Stimulated activated CD4-positive, alpha-beta T cell treated with anti-CD3 and anti-CD28 coated beads, Interleukin-4, amount 100 ng/mL, for 4 hours (primary cell): ENCODE measurements at places on chromosomes 7 and 10.

DNA sequence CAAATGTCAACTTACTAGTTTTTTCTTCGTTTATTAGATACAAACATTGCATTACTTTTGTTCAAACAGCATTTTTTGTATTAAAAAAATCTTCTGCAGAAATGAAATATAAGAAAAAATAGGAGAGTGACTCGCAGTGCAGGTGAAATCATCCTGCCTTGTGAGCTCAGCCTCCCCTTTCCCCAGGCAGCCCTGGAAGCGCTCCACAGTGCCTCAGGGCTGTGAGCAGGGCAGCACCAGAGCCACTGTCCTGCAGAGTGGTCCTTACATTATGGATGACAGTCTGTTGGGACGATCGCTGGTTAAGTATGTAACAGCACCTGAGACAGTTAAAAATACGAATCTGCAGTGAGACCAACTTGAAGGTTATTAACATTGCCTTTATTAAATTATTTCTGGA lies 695.4 kb upstream of the POM121L12 start:
- DNase-seq: no peak

GRCh38 chr10:28411648-28412047 lies 108.8 kb upstream of the MPP7 start:
- DNase-seq: no peak

DNA sequence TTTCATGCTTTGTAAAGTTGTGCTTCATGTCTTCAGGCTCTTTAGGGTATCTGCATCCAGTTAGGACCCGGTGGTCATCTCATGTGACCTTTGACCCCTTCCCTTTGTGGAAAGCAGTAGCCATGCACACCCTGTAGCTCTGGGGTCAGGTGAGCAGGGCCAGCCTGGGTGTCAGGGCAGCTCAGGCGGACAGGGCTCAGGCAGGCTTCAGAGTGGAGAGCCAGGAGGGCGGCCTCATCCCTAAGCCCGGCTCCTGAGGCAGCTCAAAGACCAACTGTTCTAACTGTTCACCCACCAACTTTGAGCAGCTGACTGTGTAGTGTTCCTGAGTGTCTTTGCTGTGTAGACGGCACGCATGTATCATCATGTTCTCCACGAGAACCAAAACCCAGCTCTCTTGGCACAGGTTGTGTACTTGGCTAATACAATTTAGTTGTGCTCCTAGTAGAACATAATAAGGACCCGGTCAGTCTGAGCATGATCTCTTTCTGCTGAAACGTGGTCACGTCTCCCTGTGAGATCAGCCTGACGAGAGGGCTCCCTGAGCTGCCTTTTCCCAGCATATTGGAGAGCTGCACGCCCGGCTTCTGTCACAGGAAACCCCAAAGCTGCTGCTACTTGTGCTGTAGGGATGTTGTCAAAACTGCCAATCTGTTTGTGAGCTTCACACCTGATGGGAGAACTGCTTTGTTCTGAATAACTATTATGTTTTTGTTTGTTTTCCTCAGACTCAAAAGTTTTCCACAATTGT lies 30.0 kb downstream of the EEPD1 start:
- no peak for DNase-seq

DNA sequence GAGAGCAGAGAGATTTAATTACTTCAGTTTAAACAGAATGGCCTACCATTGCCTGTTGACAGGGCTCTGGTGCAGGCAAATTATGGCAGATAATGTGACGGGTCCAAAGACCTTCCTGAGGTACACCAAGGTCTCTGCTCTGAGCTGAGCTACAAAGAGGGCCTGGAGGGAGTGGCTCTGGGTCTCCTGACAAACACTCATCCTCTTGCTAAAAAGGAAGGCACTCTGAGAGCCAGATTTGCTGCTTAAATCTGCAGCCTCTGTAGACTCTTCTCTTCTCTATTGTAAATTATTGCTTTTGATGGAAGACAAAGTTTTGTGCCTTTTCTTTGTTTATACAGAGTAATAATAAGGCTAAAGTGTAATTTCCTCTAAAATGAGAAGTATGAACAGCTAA lies 529.5 kb upstream of the FZD8 start:
- DNase-seq: no peak

DNA sequence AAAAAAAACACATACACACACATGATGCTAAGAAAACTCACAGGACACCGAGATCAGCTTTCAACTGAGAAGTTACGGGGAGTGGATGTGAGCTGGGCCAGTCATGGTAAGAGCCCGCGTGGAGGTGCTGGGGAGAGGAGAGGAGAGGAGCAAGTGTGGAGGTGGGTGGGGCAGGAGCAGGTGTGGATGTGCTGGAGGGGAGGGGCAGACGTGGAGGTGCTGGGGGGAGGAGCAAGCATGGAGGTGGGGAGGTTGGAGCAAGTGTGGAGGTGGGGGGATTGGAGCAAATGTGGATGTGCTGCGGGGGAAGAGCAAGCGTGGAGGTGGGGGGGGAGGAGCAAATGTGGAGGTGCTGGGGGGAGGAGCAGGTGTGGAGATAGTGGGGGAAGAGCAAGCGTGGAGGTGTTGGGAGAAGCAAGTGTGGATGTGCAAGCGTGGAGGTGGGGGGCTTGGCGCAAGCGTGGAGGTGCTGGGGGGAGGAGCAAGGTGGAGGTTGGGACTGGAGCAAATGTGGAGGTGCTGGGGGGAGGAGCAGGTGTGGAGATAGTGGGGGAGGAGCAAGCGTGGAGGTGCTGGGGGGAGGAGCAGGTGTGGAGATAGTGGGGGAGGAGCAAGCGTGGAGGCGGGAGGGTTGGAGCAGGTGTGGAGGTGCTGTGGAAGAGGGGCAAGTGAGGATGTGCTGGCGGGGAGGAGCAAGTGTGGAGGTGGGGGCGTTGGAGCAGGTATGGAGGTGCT lies 24.5 kb upstream of the NCAPG2 start:
- no peak for DNase-seq

DNA sequence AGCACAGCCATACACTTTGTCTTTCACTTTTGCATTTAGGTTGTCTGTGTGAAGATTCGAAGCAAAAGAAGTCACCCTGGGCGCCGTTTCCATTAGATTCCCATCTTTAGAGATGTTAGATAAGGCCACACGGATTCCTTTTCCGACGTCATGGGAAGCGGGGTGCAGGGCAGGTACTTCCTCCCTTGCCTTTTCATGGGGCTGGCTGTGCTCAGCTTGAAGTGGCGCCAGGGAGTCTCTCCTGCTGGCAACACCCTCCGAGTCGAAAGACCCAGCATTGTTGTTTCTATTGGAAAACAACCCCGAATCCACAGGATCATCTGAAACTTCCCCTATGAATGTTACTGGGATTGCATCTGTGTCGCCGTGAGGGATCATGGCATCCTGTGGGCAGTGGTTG lies 246.4 kb upstream of the GRB10 start:
- DNase-seq: no peak

- DNase-seq: no peak
Measured at GRCh38 chr7:20343941-20344340, 13.2 kb downstream of the ITGB8 start.

DNA sequence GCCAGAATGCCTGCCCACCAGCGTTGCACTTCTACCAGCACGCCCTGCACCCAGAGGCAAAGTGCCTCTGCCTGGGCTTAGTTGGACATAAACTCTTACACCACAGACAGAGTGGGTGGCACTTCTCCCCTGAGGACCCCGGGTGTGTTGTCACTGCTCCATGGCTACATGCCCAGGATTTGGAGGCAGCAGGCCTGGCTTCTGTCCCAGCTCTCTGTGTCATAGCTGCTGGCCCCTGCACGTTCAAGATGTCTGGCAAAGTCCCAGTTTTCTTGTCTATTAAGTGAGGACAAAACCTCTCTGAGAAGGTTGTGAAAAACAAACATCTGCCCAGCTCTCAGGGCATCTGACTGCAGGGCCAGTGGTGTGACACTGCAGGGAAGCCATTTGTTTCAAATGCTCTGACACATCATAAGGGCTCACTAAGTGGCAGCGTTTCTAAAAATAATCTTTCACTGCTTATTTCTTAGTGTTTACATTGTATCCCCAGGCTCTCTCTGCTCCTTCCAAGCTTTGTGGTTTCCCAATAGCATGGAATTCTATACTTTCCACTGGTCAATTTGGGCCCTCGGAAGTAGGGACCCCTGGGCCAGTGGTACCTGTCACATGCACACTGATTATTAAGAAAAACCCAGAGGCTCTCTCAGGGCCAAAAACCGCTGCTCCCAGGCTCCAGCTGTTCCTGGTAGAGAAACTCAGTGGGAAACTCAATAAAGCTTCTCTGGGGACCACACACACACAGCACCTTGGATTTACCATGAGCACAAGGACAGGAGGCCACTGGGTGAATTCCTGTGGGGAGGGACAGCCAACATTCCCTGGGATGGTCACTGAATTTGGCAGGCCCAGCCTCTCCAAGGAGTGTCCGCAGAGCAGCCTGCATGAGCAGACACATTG lies 86.2 kb upstream of the ANLN start:
- DNase-seq: no peak

DNA sequence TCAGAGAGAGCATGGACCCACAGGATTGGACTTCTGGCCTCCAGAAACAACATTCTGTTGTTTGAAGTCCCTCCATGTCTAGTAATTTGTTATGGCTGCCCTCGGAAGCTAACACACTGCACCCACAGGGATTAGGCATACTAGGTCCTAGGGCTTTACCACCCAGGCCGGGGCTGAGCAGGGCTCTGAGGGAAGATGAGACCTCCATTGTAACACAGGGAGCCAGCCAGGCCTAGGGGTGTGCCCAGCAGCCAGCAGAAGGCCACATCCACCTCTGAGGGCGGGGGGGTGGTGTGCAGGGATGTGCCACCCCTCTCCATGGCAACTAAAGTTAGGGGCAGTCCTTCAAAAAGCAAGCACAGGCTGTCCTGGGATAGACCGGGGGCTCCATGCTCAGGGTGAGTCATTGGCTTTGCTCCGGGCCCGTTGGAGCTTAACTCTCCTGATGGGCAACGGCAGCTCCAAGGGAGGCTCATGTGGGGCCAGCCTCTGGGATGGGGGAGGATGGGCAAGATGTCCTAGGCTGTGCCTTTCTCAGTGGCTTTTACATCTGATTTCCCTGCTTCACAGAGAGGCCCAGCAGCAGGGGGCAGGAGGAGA lies 96.6 kb upstream of the GPR26 start:
- no peak for DNase-seq

- no peak for DNase-seq
Measured at GRCh38 chr7:131933751-131934289, 377.4 kb upstream of the PODXL start.

GRCh38 chr10:81820418-81820817 lies 54.6 kb upstream of the NRG3 start:
- DNase-seq: no peak

GRCh38 chr7:29332042-29332811 lies 137.7 kb downstream of the CHN2 start:
- DNase-seq: no peak

DNA sequence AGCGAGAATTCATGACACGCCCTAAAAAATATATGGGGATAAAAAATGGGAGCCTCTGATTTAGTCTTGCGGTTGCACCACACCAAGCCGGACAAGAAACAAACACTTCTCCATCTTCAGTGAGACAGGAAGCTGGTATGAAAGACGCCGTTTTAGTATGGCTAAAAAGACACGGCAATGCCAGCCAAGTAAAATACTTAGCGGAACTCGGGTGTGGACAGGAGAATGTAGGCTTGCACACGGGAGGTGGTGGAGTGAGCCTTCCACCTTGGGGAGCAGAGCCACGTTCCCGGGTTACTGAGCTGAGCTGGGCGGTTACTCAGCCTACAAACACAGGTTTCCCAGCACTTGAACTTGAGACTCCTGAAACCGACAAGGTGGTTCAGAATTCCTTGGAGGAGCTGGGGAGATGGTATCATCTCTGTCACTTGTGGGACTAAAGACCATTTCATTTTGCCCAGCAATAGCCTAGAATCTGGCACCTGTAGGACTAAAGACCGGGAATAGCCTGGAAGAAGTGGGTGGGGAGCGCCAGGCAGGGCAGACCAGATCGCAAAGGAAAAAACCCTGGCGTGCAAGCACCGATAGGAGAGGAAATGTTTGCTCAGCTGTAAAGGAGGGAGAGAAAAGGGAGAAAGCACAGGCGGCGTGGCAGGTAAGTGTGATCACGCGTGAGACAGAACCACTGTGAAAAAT lies 34.8 kb upstream of the SEPHS1 start:
- no peak for DNase-seq

GRCh38 chr7:27116962-27117886 lies 13.3 kb downstream of the HOXA4 start:
- no peak for DNase-seq

DNA sequence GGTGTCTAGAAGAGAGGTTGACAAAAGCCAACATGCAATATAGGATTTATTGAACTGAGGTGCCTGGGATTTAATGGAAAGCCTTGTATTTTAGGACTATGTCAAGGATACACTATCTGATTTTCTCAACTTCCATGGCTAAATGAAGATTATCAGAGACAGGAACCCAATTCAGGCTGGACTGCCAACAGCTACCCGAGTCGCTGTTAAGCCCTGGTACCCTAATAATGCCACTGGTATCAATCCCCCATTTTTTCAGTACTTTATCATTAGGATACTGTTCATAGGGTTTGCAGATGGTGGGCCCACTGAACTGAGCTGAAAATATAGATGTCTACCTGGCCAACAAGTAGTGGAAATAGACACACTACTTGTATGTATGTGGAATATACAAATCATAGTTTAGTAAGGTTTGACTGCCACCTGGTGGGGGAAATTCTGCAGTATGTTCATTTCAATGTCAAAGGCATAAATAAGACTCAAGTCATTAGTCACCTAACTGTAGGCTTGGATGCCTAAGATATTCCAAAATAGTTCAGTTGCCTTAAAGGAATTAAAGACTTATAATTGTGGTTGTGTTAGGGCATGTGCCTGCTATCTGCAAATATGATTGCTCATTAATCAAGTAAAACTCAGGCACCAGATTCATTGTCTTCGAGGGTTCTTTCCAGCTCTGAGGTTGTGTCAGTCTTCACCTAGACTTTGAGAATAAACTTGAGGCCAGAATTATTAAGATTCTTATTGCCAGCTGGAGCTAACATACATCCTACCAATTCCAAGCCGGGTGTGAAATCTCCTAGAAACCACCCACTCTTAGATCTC lies 34.1 kb upstream of the NOBOX start:
- DNase-seq: no peak

- no peak for DNase-seq
Measured at GRCh38 chr7:68733219-68734153, 864.8 kb upstream of the AUTS2 start.

DNA sequence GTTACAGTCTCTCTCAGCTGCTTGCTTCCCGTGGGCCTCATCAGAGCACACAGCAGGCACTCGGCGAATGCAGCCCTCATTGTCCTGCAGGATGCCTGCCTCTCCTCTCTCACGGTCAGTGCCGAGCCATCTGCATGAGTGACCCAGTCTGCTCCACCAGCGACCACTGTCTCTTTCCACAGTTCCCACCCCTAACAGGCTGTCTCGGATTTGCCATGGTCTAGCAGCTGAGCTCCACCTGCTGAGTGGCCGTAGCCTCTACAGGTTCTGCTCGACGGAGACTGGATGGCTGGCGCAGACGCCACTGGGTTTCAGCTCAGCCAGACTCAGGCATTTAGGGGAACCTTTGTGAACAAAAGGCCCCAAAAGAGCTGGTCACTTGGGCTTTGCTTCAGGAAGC lies 209.4 kb upstream of the FOXK1 start:
- no peak for DNase-seq

DNA sequence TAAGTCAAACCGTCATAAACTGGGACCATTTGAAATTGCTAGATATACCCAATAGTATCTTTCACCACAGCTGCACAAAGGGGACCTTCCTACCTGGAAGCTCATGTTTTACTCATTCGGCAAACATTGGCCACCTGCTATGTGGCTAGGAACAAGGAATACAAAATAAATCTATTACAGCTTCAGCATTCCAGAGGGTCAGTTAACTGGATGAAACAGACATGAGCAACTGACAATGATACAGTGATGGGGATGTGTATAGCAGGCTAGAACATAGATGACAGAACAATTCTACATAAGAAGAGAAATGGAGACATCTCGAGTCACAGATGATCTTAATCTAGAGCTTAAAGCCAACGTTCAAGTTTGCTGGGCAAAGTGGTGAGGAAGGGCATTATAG lies 3.1 kb upstream of the SMURF1 start:
- no peak for DNase-seq
